ENCODE measurements at places on chromosomes 6 and 20. TPM values are rescaled to one million over a fixed set of nuclear protein-coding genes. Genes with fewer than 3 reads are reported as not detected.

ZDHHC14 gene
- 4.2 TPM for polyA plus RNA-seq

DNAAF9 gene
- polyA plus RNA-seq: 1.4 TPM

MATN4 gene
- not detected for polyA plus RNA-seq

NFATC2 gene
- polyA plus RNA-seq: 52.1 TPM

MDC1 gene
- 6.4 TPM for polyA plus RNA-seq

NHLRC1 gene
- polyA plus RNA-seq: 0.81 TPM

VSX1 gene
- polyA plus RNA-seq: not detected

NNAT gene
- not detected for polyA plus RNA-seq

KIF6 gene
- polyA plus RNA-seq: 0.22 TPM

Data from CD8-positive, alpha-beta memory T cell (primary cell).